ENCODE measurements at places on chromosomes 6 and 20. TPM values are rescaled to one million over a fixed set of nuclear protein-coding genes. Genes with fewer than 3 reads are reported as not detected.
A peak's percentile ranks its signal among the peaks of the same experiment; 100 is the strongest.

The VNN1 gene
- 0.81 TPM for polyA plus RNA-seq

The AGER gene
- 18.1 TPM for polyA plus RNA-seq

The THBD gene
- polyA plus RNA-seq, result 3.4 TPM

The OR2J3 gene
- not detected for polyA plus RNA-seq

The SLC35D3 gene
- polyA plus RNA-seq, result 0.56 TPM

The MRPS10 gene
- polyA plus RNA-seq, result 67.4 TPM

The FARS2 gene
- polyA plus RNA-seq, result 7.2 TPM

The TEAD3 gene
- polyA plus RNA-seq, result 15.5 TPM

- no peak for DNase-seq
- no peaks in the 10 kb centered on the region for H3K36me3 ChIP-seq
- H3K4me3 ChIP-seq, result no peak overlapping the region
- peaks cover 4% of the 10 kb centered on the region for H3K27me3 ChIP-seq
- no peak overlapping the region for H3K27ac ChIP-seq
Observed at GRCh38 chr6:70080443-70081070, 214.2 kb downstream of the COL19A1 start.

DNA sequence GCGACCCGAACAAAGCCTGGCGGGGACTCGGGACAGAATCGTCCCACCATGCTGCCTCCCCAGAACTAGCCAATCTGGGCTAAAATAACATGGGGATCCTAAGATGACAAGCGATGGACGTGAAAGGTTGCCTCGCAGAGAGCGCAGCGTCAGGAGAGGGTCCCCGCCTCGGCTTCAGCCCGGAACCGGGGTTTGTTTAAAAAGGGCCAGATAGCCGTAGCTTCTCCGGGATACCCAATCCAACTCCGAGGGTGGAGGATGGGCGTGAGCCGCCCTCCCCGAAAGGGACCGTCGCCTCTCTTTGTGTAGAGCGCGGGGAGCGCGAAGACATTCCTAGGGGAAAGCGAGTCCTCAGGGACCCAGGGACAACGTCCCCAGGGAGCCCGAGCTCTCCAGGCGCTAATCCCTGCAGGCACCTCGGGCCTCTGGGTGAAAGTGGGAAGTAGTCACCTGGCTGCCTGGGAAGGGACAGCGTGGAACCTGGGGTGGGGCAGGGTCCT, 643 bp downstream of the CD24 start:
- H3K36me3 ChIP-seq, result no peaks in the 10 kb centered on the region
- H3K4me1 ChIP-seq, result peaks cover 14% of the 10 kb centered on the region
- H3K4me3 ChIP-seq, result no peak overlapping the region
- H3K27me3 ChIP-seq, result peaks cover 38% of the 10 kb centered on the region

- H3K27ac ChIP-seq, result no peak overlapping the region
- H3K27me3 ChIP-seq, result no peaks in the 10 kb centered on the region
- H3K36me3 ChIP-seq, result no peaks in the 10 kb centered on the region
- no peak for DNase-seq
- H3K4me1 ChIP-seq, result peaks cover 45% of the 10 kb centered on the region
- H3K4me3 ChIP-seq, result no peak overlapping the region
Observed at GRCh38 chr20:50533061-50533460, 22.9 kb downstream of the PTPN1 start.

DNA sequence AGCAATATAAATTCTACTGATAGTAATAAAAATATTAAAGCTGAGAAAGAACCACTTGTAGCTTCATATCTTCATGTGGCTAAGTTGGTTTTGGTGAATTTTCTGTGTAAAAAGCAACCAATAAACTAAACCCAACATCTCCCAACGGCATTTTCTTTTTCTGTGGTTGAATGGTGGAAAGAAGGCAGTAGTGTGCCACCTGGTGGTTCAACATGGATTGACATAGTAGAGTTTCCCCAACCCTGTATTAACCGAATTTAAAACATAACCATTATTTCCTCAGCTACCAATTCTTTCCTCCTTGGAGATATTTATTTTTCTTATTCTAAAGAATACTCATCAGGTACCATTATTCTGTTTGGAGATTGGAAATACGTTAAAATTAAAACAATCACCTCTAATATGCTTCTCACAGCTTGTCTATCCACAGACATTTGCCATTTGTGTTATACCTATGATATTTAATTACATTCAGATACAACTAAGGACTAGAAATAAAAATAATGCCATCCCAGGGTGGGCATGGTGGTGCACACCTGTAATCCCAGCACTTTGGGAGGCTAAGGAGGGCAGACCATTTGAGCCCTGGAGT, 117.1 kb upstream of the EEF1E1 start:
- H3K27me3 ChIP-seq, result no peaks in the 10 kb centered on the region
- H3K4me1 ChIP-seq, result no peaks in the 10 kb centered on the region
- no peak overlapping the region for H3K27ac ChIP-seq

- H3K4me1 ChIP-seq, result peaks cover 12% of the 10 kb centered on the region
- H3K4me3 ChIP-seq, result no peak overlapping the region
- no peaks in the 10 kb centered on the region for H3K36me3 ChIP-seq
- peak overlapping the region; percentile 83 for H3K27ac ChIP-seq
- no peaks in the 10 kb centered on the region for H3K27me3 ChIP-seq
Observed at GRCh38 chr6:30260036-30260504, 46.9 kb upstream of the TRIM26 start.

DNA sequence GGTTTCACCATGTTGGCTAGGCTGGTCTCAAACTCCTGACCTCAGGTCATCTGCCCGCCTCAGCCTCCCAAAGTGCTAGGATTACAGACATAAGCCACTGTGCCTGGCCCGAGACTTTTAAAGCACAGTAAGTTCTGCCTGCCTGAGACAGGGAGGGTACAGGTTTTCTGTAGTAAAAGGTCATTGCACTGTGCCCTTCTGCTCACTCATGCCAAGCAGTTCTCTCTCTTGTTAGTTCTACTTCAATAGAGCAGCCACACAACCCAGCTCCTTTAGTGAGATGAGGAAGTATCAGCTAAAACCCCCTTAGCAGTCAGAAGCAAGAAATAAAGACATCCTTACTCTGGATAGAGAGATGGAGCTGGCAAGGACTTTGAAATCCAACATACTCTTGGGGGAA, 52.4 kb upstream of the ARMH2 start:
- H3K27ac ChIP-seq, result no peak overlapping the region
- H3K36me3 ChIP-seq, result no peaks in the 10 kb centered on the region
- no peaks in the 10 kb centered on the region for H3K27me3 ChIP-seq
- no peak overlapping the region for H3K4me3 ChIP-seq
- no peaks in the 10 kb centered on the region for H3K4me1 ChIP-seq

- DNase-seq, result peak; percentile 68
- no peaks in the 10 kb centered on the region for H3K36me3 ChIP-seq
- H3K4me3 ChIP-seq, result no peak overlapping the region
- peak overlapping the region; percentile 56 for H3K27ac ChIP-seq
- H3K27me3 ChIP-seq, result no peaks in the 10 kb centered on the region
Observed at GRCh38 chr20:31560094-31560745, 44.9 kb upstream of the ID1 start.
